Cerebellar nuclear complex (tissue), 1 donor: ENCODE measurements at places on chromosomes 6 and 20.

GRCh38 chr6:70686548-70687133 is 19.0 kb downstream of the SMAP1 start:
- DNase-seq: no peak

GRCh38 chr20:46022411-46023147 is 6.4 kb upstream of the SLC12A5 start:
- DNase-seq: peak; percentile 63

GRCh38 chr6:130872250-130873095 is 45.3 kb downstream of the SMLR1 start:
- DNase-seq: no peak

DNA sequence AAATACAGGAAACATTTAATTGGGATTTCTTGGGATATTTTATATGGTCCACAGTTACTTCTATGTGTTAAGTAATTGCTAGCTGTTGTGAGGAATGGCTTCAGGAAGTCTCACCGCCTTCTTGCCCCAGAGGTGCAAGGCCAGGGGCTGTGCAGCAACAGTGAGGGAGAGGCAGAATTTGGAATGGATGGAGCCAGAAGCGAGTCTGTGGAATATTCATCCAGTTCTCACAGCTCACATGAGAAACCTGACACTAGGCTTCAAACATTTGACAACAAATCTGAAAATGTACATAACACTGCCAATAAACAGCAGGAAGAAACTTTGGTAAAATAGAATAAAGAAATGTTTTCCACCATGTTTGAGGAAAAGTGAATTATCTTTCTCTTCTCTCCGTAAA is 66.5 kb downstream of the GPR6 start:
- no peak for DNase-seq

DNA sequence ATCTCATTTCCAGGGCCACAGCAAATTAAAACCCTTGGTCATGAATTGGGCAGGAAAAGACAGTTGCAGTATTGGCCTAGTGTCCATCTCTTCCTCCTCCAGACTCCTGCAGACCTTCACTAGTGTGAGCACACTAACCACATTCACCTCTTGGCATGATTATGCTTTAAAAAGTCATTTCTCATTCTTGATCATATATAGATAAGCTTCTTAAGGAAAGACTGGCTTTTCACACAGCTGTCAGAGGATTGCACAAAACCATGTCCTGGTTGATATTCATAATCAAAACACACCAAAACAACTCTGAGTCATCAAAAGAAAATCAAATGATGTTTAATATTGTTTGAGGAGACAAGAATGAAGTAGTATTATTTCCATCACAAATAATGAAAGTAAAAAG is 52.1 kb downstream of the TMEM200A start:
- DNase-seq: no peak

GRCh38 chr6:14517516-14518105 is 400.0 kb downstream of the CD83 start:
- no peak for DNase-seq

- DNase-seq: no peak
Observed at GRCh38 chr6:25417046-25417605, 138.0 kb downstream of the CARMIL1 start.

DNA sequence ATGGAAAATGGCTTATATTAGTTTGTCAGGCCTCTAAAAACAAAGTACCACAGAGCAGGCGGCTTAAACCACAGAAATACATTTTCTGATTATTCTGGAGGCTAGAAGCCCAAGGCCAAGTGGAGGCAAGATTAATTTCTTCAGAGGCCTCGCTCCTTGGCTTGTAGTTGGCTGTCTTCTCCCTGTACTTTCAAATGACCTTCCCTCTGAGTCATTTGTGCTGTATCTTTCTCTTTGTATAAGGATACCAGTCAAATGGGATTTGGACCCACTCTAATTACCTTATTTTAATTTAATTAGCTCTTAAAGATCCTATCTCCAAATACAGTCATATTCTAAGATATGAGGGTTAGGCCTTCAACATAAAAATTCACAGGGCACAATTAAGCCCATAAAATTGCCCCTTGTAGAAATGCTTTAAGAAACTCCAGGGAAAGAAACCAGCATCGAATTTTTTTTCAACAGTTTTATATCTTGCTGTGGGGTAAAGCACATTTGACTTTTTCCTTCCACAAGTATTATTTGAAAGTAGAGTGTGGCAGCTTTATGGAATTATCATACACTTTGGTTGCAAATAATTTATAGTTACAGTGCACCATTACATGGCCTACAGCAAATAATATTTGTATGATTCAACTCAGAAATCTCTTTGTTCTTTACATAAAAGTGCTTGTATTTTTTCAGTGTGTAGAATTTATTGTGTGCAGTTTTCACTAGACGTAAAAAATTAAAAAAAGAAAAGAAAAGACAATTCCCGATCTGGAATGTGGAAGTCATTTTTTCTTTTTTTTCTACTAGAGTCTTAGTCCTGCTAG is 706.1 kb downstream of the KIF16B start:
- no peak for DNase-seq

DNA sequence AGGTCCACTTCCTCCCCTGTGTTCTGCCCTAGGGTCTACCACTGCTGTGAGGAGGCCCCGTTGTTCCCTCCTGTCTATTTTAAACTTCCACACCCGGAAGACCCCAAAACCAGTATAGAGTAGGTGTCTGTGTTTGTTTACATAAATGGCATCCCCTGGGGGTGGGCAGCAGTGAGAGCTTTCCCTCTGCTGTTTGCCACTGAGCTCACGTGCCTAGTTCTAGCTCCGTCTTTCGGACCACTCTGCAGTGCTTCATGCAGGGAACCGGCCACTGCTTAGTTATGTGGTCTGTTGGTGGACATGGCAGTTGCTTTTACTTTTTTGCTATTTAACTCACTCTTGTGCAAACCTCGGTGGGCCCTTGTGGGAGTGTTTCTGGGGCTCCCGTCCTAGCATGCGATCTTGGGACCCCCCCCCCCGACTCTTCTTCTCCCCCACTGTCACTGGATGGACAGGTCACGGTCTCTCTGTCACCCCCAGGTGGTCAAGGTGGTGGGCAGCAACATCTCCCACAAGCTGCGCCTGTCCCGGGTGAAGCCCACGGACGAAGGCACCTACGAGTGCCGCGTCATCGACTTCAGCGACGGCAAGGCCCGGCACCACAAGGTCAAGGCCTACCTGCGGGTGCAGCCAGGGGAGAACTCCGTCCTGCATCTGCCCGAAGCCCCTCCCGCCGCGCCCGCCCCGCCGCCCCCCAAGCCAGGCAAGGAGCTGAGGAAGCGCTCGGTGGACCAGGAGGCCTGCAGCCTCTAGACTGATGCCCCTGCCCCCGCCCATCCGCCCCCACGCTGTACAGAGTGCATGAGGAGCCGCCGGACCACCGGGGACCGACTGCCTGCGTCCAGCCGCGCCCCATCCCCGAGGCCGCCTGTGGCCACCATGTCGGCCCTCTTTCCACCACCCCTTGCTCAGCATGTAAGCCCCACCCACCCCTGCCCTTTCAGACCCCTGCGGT is 40.9 kb downstream of the VSTM2L start:
- no peak for DNase-seq

DNA sequence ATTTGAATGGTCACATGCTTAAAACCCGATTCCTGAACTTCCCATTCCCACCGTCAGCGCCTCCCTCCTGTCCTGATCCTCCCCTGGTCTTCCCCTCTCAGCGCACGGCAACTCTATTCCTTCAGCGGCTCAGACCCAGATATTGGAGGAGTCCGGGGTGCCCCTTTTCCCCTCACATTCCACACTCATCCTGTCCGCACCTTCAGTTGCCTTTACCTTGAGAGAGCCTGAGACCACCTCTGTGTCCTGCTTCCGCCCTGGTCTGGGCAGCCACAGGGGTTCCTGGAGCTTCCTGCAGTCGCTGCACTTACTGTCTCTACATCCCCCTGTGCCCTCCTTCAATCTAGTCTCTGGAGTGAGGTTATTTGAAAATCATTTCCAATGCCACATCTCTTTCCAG is 193.4 kb downstream of the BCAS1 start:
- DNase-seq: no peak

- no peak for DNase-seq
Observed at GRCh38 chr6:125947615-125948014, 9.0 kb upstream of the HINT3 start.

DNA sequence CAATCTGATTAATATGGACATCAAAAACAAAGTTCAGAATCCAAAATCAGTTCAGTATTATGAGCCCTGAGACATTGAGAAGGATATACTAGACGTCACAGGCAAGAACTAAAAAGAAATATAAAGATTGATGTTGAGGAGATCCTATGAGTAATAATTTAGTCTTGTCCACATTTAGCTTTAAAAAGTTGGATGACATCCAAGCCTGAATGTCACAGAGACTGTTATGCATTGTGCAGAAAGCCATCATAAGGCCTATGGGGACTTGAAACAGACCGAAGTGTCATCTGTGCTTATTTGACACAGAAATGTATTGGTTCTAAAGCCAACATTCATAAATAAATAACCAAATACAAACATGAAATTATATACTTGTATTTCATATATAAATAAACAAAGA is 581.8 kb upstream of the MMS22L start:
- no peak for DNase-seq

- no peak for DNase-seq
Observed at GRCh38 chr6:6539036-6539435, 49.5 kb upstream of the LY86 start.

DNA sequence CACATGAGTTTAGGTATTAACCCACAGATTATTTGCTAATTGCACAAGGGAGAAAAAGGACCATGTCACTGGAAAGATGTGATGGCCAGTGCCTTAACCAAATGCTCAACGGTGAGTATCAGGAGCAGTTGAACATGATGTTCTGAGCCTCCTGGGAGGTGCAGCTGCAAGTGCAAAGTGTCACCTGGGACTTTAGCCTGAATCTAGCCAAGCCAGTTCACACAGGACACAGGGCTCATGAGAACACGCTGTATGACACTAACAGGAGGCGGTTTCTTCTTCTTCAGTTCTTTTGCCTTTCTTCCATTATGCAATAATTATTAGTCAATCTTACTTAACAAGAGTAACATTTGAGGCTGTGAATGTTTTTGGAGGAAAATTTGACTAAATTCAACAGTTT is 225.3 kb downstream of the THBS2 start:
- no peak for DNase-seq

GRCh38 chr20:3613821-3614440 is 49.3 kb downstream of the GFRA4 start:
- DNase-seq: no peak

DNA sequence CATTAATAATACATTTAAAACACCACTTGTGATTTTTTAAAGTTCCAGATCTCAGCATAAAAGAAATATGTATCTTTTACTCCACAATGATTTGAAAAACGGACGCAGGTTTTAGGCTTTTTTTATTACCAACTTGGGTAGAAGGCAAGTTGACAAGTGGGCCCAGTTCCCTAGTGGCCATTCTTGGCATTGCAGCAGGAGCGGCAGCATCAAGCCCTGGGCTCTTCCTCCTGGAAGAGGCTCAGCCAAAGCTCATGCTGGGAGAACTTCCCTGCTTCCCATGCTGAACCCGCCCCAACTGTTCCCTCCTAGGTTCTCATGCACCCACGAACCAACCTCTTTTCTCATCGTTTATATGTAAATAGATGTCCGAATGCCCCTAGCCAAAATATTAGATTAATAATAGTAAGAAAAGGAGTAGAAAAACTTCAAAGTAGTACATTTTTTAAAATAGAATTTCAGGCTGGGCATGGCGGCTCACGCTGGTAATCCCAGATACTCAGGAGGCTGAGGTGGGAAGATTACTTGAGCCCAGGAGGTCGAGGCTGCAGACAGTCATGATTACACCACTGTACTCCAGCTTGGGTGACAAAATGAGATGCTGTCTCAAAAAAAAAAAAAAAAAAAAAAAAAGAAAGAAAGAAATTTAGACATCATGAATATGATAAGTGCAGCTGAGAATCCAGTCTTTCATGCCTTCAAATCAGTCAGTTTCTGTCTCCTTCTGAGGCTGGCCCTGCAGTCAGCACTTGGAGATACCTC is 18.2 kb upstream of the MYB start:
- no peak for DNase-seq

DNA sequence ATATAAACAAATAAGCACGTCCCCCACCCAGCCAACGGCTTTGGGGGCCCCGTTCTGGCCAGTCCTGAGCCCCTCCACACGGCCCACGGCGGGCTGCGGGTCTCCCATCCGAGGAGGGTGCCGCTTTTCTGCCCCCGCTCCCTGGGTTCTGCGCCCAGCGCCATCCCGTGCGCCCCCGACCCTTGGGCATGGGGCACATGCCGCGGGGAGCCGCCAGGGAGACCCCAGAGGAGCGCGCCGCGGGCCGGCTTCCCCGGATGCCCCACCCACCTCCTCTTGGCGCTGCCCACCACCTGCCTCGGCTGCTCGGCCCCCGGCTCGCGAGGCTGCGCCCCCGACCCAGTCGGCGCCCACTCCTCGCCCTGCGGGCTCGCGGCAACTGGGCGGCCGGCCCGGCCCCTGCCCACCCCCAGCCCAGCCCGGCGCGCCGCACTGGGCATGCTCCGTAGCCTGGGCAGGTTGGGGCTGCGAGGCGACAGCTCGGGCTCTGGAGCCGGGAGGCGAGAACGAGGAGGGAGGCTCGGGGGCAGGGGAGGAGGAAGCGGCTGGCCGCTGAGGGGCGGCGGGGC is 570 bp upstream of the PLCB4 start:
- no peak for DNase-seq

DNA sequence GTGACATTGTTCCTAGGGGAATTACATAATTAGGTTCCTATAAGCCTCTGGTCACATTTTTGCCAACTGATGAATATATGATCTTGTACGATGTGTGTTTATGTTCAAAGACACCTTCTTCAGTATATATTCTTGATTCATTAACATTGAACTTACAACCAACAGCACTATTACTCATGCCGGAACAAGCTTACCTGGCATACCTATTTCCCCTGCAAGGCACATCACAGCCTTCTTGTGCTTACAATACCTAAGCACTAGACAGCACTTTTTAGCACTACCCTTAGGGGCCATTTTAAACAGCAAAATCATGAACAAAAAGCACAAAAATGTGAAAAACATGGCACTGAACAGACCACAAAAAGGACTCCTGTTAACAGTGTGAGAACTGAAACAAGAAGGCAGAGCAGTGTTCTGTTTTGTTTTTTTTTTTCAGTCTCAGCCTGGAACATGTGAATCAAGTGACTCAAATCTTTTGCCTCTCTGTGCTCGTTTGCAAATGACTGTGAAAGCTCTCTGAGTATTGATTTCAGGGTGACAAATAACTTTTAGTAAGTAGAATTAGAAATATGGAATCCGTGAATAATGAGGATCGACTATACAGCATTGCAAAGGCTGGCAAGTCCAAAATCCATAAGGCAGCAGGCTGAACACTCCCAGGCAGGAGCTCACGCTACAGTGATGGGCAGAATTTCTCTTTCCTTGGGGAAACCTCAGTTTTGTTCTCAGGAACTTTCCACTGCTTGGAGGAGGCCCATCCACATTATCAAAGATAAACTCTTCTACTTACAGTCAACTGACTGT is 102.3 kb upstream of the TSHZ2 start:
- no peak for DNase-seq

GRCh38 chr6:145235207-145235606 is 500.1 kb downstream of the EPM2A start:
- DNase-seq: no peak

- no peak for DNase-seq
Observed at GRCh38 chr20:1160991-1161390, 23.8 kb downstream of the TMEM74B start.
